ENCODE measurements at places on chromosomes 12 and 14.

- DNase-seq, result no peak
Observed at GRCh38 chr14:39734306-39734705, 302.1 kb upstream of the FBXO33 start.

GRCh38 chr12:85866986-85867776 is 6.9 kb upstream of the NTS start:
- no peak for DNase-seq

DNA sequence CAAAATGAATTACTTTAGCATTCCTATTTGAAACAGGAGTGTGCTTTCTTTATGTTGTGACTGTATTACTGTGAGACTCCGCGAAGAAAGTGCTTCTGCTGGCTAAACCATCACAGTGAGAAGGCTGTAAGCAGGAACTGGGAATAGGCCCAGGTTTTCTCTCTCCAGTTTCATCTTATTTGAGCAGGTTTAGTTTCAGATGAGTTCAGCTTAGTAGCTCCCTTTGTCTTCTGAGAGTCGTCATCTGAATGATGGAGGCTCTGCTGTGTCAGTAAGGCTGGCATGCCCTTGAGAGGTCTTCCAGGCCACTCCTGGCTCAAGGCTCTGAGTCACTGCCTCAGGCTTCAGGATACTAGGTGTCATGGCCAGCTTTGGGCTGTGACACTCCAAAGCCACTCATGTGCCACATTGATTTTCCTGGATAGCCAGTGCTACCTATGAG is 205.6 kb upstream of the RGS6 start:
- DNase-seq, result no peak

- no peak for DNase-seq
Observed at GRCh38 chr14:62093736-62094135, 331.5 kb downstream of the SNAPC1 start.

- DNase-seq, result no peak
Observed at GRCh38 chr14:81516986-81517797, 16.5 kb downstream of the SEL1L start.

DNA sequence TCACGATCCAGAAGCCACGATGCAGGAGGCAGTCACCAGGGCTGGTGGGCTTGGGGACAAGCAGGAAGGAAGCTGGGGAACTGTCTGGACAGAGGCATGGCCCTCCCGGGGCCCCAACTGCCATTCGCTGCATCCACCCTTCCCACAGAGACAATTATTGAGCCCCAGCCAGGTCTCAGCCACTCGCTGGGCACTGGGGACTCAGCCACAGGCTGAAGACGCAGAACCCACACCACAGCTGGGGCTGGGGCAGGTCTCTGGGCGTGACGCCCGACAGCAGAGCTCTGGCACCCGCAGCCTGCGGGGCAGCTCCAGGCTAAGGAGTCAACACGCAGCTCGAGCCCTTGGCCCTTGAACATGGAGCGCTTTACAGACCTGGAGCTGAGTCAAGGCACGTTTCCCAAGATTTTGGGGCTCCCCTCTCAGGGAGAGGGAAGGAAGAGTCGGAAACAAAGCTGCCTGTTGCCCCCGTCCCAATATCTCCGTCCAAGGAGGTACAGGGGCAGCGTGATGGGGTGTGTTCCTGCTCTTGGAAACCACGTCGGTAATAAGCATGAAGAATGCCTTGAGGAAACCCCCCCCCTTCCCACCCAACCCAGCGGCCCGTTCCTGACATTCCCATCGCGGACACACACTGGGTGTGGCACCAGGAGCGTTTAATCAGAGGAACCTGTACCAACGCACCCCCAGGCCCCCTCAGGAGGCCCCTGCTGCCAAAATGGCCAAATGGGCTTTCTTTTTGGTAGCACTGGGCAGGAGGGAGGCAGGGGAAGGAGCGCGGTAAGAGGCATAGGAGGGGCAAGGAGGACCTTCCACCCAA is 6.7 kb downstream of the RIMBP2 start:
- DNase-seq, result no peak

DNA sequence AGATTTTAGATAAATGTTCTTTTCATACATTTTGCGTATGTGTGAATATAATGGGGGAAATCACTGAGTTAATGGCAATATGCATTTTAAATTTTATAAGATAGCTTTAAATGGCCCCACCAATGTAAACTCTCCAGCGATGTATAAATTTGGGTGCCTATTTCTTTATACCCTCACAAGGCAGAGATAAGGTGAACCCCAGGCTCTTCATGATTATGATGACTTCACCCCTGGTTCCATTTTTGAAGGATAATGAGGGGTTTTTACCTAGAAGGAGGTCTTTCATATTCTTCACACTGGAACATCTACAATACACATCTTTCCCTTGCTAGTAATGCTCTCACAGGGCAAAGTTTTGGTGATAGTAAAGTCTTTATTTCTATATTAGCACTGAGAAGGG is 35.2 kb downstream of the KLRG1 start:
- no peak for DNase-seq

DNA sequence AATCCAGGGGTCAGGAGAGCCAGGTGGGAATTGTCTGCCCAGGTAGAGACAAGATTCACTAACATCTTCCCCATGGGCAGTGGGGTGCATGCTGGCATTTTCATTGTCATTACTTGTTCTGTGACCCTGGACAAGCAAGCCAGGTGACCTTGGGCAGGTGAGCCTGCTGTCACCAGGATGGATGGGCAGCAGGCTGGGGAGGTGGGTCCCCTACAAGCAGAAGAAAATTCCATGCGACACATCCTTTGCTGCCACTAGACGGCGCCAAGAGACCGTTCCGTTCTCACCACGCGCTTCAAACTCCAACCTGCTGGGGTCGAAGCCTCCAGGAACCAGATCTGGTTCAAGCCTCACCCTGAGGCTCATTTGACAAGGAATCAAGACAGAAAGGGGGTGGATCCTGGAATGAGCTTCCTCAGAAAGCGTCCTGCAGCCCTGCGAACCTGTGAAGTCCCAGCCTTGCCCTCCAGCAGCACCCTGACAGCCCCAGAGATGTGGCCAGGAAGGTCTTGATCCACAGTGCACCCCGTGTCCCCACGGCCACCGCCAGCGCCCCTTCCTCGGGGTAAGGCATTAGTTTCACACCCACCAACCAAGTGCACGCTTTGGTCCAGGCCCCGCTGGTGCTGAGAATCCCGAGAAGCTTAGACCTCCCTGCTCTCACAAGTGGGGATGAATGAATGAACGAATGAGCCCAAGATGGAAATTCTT is 3.2 kb upstream of the DYNC1H1 start:
- peak; percentile 85 for DNase-seq

GRCh38 chr14:87698481-87698880 is 294.5 kb downstream of the GALC start:
- DNase-seq, result no peak

DNA sequence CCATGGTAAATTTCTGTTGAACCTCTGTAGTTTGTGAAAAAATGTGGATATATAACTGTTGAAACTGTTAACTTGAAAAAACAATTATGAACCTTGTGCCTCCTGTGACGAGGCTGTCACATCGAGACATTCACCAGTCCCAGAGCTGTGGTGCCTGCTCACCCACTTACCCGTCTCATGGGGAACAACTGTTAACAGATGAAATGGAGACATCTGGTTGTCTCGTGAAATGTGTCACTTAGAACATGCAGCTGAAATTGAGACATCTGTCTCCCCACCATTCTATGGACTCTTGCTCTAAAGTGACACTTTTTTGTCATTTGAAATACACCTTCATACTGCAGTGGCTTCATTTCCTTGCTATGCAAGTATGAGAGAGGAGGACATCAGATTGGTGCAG is 240.6 kb downstream of the GXYLT1 start:
- DNase-seq, result no peak

Measured in stimulated activated effector memory CD8-positive, alpha-beta T cell treated with anti-CD3 and anti-CD28 coated beads, Interleukin-12 subunit alpha, Interleukin-12 subunit beta, amount 100 ng/mL, for 72 hours (primary cell).